ENCODE measurements at places on chromosomes 7 and 10.

- no peak for DNase-seq
Observed at GRCh38 chr10:93236393-93237040, 162.8 kb downstream of the CYP26A1 start.

- DNase-seq, result no peak
Observed at GRCh38 chr10:119447823-119448546, 94.5 kb downstream of the RGS10 start.

- DNase-seq, result no peak
Observed at GRCh38 chr7:80859272-80859970, 59.4 kb downstream of the SEMA3C start.

DNA sequence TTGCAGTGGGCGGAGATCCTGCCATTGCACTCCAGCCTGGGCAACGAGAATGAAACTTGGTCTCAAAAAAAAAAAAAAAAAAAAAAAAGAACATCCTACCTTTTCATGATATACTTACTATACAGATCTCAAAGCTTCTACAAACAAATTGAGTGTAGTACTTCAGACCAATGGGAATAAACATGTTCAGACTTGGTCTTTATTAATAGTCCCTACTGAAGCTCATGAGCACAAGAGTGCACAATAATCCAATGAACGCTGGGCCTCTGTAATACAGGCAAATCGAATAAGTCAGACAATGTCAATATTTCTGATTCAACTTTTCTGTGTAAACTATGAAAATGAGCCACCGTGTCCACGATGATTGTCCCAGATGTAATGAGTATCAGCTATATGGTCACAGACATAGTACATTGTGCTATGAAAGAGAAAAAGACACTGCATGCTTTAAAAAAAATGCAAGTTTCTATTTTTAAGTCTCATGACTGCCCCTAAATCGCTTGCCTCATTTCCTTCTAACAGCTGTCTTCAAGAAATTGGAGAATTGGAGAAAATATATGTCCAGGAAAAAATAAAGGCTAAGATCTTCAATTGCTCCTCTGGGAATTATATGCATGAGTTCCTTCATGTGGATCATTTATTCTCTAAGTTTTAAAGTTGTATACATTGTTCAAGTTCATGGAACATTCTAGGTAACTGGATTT, 64.0 kb upstream of the CTTNBP2 start:
- DNase-seq, result no peak

DNA sequence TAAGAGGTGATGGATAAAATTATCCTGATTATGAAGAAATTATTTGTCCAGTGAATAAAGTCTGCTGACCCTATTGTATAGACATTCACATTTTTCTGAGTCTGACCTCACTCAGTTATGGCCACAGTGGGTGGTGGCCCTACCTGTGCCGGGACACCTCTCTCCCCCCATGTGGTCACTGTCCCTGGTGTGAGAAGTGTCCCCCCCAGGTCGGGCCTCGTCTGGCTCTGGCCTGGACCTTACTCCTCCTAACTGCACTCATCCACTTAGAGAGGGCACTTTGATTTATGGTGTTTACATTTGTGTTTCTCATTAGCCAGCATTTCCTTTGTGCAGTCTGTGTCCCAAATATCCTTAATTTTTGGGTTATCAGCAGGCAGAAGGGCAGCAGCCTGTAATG, 59.6 kb upstream of the ZNF32 start:
- DNase-seq, result no peak

- no peak for DNase-seq
Observed at GRCh38 chr7:149866779-149867447, 6.9 kb upstream of the ATP6V0E2 start.

DNA sequence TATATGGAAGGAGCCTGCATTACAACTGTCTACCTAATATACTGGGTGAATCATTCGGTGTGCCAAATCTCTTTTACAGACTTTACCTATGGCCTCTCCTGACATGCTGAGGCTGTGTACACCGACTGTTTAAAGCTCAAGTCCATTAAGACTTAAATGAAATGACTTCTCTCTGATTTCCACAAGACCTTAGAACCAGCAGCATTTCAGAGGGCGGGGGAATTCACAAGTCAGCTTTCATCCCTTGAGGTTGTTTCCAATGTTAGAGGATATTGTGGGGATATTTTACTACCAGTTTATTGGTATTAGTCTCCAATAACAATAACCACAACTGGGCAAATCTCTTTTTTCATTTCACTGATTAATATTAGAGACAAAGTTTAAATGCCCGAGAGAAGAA, 87.1 kb upstream of the IKZF1 start:
- DNase-seq, result no peak

DNA sequence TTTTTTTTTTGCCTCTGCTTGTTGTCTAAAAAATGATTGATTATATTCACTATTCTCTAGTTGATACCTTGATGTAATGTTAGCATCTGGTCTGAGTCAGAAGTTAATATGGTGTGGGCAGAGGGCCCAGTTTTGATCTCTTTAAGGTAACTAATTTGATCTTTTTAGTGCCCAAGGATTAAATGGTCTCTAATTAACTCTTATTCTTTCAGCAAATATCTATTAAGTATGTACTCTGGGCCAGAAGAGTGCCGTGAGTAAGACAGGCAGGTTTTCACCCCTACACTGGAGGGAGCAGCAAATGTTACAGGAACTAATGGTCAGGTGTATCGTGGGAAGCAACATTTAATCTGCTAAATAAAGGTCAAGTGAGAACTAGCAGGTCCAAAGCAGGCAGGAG, 144.6 kb upstream of the COL1A2 start:
- no peak for DNase-seq

- DNase-seq, result no peak
Observed at GRCh38 chr7:2774935-2775334, 69.2 kb downstream of the GNA12 start.

GRCh38 chr7:94623820-94624219, 32.1 kb downstream of the SGCE start:
- no peak for DNase-seq

GRCh38 chr7:140238778-140239652, 62.2 kb upstream of the KDM7A start:
- no peak for DNase-seq

- DNase-seq, result peak; percentile 49
Observed at GRCh38 chr7:74656441-74656836, 1.1 kb upstream of the GTF2I start.

DNA sequence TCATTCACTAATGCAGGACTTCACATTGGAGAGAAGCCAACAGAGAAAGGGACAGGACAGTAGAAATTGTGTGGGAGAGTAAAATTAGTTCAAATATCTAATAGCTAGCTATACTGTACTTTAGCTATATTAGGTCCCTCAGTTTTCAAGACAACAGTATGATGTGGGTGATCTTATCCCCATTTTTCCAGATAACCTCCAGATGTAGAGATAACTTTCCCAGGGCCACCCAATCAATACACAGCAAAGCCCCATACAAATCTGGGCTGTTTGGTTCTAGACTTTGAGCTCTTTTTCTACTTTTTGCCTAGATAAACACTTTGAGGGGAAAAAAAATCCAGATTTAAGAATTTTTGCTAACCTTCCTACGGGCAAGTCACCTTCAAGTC, 482 bp upstream of the CLDN12 start:
- DNase-seq, result no peak

- DNase-seq, result no peak
Observed at GRCh38 chr7:44793919-44794318, 2.6 kb upstream of the PPIA start.

- no peak for DNase-seq
Observed at GRCh38 chr7:91242097-91242844, 22.0 kb upstream of the FZD1 start.

DNA sequence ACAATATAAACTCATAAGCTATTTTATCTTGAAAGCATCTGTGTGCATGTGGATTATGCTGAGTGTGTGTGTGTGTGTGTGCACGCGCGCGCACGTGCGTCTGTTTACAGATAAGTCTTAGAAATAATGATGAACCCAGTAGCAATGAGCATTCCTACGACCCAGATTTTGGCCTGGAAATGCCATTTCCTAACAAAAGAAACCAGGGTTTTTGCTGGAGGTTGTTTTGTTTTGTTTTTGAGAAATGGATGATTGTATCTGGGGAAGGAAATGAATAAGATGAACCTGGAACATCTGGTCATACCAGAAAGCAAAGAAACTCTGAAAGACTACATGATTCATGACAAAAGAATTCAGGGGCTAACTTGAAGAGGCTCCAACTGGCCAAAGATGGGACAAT, 22.1 kb upstream of the LMOD2 start:
- no peak for DNase-seq

GRCh38 chr7:2896131-2896530, 52.0 kb upstream of the GNA12 start:
- DNase-seq, result no peak

- DNase-seq, result no peak
Observed at GRCh38 chr7:37149051-37149772, 299.5 kb downstream of the ELMO1 start.

DNA sequence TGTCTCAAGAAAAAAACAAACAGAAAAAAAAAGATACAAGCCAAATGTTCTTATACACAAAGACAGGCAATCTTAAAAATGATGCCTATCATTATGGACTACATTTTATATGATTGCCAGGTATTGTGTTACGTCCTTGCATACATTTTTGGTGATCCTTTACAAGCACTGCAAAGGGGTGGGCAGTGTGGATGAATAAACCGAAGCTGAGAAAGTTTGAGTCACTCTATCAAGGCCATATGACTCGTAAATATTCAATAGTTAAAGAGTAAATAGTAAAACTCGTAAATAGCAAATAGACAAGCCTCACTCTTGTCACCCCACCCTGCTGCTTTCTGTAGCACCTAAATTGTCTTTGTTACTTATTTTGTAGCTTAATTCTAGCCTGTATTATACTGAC, 326.2 kb downstream of the FRMD4A start:
- DNase-seq, result no peak

DNA sequence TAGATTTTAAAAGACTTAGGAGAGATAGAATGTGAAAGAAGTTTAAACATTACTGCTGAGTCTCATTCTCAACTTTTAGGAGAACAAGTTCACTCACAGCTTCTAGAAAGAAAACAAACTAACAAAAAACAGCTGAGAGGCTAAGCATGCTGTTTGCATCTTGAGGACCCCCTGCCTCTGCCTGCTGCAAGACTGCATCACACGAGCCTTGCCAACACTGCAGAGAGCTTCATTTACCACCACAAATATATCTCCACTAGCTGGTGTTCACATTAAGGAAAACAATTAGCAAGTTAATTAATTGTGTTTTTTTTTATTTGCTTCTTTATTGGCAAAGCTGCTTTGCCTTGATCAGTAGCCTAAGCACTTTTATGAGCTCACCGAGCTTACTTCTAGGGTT, 336.6 kb upstream of the KIAA1217 start:
- no peak for DNase-seq

- DNase-seq, result no peak
Observed at GRCh38 chr10:24897326-24897926, 55.0 kb downstream of the PRTFDC1 start.

GRCh38 chr7:114921631-114922025, 266 bp upstream of the MDFIC start:
- peak; percentile 30 for DNase-seq

DNA sequence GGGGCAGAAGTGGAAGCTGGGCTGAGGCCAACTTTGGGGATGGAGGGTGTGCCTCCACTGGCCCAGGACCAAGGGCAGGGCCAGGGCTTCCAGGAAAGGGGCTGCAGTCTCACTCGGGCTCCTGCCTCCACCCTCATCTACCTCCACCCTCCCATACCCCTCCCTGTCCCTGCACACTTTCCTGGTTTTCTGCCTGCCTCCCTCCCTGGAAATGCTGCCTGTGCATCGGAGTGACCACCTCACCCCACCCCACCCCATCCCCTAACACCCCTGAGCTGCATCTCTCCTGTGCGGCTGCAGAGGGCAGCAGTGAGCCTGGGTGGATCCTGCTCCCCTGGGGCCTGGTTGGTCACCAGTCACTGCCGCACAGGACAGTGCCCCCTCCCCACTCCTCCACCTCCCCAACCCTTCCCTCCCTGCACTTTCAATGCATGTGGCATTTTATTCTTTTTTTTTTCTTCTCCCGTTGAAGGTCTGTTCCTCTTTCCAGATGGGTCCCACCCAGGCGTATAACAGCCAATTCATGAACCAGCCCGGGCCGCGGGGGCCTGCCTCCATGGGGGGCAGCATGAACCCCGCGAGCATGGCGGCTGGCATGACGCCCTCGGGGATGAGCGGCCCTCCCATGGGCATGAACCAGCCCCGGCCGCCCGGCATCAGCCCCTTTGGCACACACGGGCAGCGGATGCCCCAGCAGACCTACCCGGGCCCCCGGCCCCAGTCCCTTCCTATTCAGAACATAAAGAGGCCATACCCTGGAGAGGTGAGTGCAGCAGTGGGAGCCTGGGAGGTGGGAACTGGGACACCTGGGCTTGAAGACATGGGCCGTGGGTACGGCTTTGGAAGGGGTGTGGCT, 54.1 kb upstream of the PPIF start:
- DNase-seq, result peak; percentile 24

GRCh38 chr7:83850125-83850524, 201.2 kb upstream of the SEMA3E start:
- no peak for DNase-seq
